ENCODE measurements at places on chromosomes 7 and 10. TPM values are rescaled to one million over a fixed set of nuclear protein-coding genes. Genes with fewer than 3 reads are reported as not detected.

DNA sequence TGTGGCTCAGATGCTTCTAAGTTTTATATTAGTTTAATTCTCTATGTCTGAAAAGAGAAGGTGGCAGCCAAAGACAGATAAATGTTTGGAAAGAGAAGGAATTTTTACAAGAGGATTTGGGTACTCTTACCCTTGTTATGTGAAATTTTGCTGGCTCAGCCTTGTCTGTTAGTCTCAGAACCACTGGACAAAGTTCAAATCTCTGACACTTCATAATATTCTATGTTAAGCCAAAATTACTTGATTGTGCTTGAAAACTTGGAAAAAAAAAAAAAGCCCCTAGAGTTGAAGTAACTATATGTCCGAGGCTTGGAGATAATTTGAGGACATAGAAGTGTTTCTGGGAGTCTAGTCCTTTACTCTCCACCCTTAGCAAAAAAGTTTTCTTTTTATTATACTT is 1079.3 kb upstream of the LRRTM3 start:
- DNase-seq: no peak
- H3K4me3 ChIP-seq: no peak overlapping the region
- no peaks in the 10 kb centered on the region for H3K36me3 ChIP-seq
- H3K27me3 ChIP-seq: no peaks in the 10 kb centered on the region

- H3K4me1 ChIP-seq: no peaks in the 10 kb centered on the region
- peaks cover 2% of the 10 kb centered on the region for H3K27me3 ChIP-seq
- no peaks in the 10 kb centered on the region for H3K36me3 ChIP-seq
- no peak for DNase-seq
Measured at GRCh38 chr10:71222601-71223346, 10.4 kb downstream of the UNC5B start.

The DEPP1 gene
- polyA plus RNA-seq: not detected

DNA sequence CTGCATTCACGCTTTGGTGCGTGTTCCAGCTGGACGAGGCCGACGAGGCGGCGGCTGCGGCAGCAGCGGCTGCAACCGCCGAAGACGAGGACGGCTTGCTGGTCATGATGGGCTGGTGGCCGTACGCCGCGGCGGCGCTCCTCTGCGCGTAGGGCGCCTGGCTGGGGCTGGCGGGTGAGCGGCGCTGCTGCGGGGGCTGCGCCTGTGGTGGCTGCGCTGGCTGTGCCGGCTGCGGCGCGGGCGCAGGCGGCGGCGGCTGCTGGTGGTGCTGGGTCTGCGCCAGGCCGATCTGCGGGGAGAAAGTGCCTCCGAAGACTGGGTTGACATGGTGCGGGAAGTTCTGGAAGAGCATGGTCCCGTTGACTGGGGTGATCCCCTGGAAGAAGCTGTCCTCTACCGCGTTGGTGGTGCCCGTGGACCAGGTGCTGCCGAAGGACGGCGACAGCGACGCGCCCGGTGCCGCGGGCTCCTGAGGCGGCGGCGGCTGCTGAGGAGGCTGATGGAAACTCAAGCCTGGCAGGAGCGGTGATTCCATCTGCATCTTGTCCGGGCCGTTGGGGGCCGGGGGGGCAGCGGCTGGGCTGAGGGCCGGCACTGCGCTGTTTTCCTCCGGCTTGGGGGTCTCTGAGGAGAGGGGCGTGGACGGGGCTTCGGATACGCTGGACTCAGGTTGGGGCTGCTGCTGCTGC is 51.1 kb downstream of the CPEB3 start:
- no peak overlapping the region for H3K27ac ChIP-seq
- peaks cover 20% of the 10 kb centered on the region for H3K4me1 ChIP-seq
- peak; percentile 2 for DNase-seq
- H3K36me3 ChIP-seq: no peaks in the 10 kb centered on the region
- peak overlapping the region; percentile 100 for H3K4me3 ChIP-seq
- H3K27me3 ChIP-seq: no peaks in the 10 kb centered on the region

DNA sequence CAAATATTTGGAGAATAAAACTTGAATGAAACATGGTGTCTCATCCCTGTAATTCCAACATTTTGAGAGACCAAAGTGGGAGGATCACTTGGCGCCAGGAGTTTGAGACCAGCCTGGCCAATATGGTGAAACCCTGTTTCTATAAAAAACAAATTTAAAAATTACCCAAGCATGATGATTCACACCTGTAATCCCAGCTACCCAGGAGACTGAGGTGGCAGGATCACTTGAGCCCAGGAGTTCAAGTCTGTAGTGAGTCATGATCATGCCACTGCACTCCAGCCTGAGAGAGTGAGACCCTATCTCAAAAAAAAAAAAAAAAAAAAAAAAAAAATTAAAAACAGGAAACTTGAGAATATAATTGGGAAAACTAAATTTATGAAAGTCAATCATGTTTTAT is 481.1 kb downstream of the SEMA3D start:
- H3K4me1 ChIP-seq: no peaks in the 10 kb centered on the region
- DNase-seq: no peak
- no peak overlapping the region for H3K4me3 ChIP-seq
- no peaks in the 10 kb centered on the region for H3K27me3 ChIP-seq
- H3K27ac ChIP-seq: no peak overlapping the region

The ANKRD22 gene
- 0.18 TPM for polyA plus RNA-seq

- H3K36me3 ChIP-seq: no peaks in the 10 kb centered on the region
- no peaks in the 10 kb centered on the region for H3K4me1 ChIP-seq
- no peak overlapping the region for H3K27ac ChIP-seq
- H3K4me3 ChIP-seq: no peak overlapping the region
- H3K27me3 ChIP-seq: no peaks in the 10 kb centered on the region
Measured at GRCh38 chr10:92990615-92991014, 70.0 kb upstream of the CYP26C1 start.

GRCh38 chr7:47931005-47932004 is 17.0 kb downstream of the PKD1L1 start:
- H3K27me3 ChIP-seq: no peaks in the 10 kb centered on the region
- no peaks in the 10 kb centered on the region for H3K36me3 ChIP-seq
- H3K27ac ChIP-seq: no peak overlapping the region
- no peak for DNase-seq

- no peak for DNase-seq
- H3K4me3 ChIP-seq: no peak overlapping the region
- H3K36me3 ChIP-seq: no peaks in the 10 kb centered on the region
- H3K4me1 ChIP-seq: no peaks in the 10 kb centered on the region
- no peaks in the 10 kb centered on the region for H3K27me3 ChIP-seq
Measured at GRCh38 chr10:34698248-34698831, 116.8 kb downstream of the PARD3 start.

- H3K4me3 ChIP-seq: no peak overlapping the region
- H3K36me3 ChIP-seq: no peaks in the 10 kb centered on the region
- no peak overlapping the region for H3K27ac ChIP-seq
- no peak for DNase-seq
- H3K27me3 ChIP-seq: peaks cover 2% of the 10 kb centered on the region
- H3K4me1 ChIP-seq: no peaks in the 10 kb centered on the region
Measured at GRCh38 chr7:155322530-155322929, 24.9 kb downstream of the INSIG1 start.

The LRRC4 gene
- not detected for polyA plus RNA-seq

DNA sequence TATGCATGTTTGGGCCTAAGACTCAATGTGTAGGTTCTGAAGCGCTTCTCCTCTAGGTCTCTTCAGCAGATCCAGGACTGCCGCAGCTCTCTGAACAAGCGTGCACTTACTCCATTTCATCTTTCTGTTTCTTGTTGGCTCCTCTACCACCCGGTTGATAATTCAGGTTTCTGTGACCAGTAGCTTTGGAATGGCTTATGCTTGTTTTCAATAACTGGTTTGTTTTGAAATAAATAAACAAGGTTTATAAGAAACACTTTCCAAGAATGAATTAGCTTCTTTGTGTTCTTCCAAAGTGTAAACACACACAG is 1.5 kb downstream of the MDFIC start:
- H3K27ac ChIP-seq: peak overlapping the region; percentile 90
- H3K4me3 ChIP-seq: peak overlapping the region; percentile 95
- H3K36me3 ChIP-seq: no peaks in the 10 kb centered on the region
- H3K4me1 ChIP-seq: peaks cover 51% of the 10 kb centered on the region

DNA sequence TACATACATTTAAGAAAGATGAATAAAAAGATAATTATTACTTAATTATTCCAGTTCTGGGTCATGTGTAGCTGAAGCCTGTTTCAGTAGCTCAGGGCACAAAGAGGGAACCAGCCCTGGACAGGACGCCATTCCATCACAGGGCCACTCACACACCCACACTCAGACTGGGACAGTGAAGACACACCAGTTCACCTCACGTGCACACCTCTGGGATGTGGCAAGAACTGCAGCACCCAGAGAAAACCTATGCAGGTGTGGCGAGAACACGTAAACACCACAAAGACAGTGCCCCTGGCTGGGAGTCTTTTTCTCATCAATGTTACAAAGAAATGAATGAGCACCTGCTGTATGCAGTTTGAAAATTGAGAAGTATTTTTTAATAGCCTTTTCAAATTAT is 1.6 kb upstream of the IDI1 start:
- peak overlapping the region; percentile 88 for H3K4me3 ChIP-seq
- peaks cover 14% of the 10 kb centered on the region for H3K36me3 ChIP-seq
- H3K27ac ChIP-seq: peak overlapping the region; percentile 99
- H3K4me1 ChIP-seq: peaks cover 51% of the 10 kb centered on the region
- no peaks in the 10 kb centered on the region for H3K27me3 ChIP-seq

The CYP26C1 gene
- polyA plus RNA-seq: not detected

DNA sequence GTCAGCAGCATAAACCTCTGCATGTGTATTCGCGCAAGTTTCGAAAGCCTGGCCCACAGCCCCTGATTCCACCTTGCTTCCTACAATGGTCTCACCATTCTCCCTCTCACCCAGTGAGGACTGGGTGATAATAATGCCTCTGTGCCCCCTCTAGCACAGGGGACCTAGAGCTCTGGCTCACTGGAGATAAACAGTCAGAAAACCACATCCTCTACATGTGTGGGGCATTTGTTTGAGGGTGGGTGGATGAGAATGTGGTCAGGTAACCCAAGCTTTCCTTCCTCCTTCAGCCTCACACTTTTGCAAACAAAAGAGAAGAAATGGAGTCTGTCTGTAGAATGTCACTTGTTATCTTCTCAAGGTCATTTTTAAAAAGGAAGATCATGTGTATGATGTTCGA is 373.5 kb downstream of the KCNMA1 start:
- H3K4me3 ChIP-seq: no peak overlapping the region
- H3K4me1 ChIP-seq: no peaks in the 10 kb centered on the region
- no peak for DNase-seq
- no peaks in the 10 kb centered on the region for H3K36me3 ChIP-seq

GRCh38 chr7:27553273-27553672 is 109.4 kb downstream of the HIBADH start:
- no peaks in the 10 kb centered on the region for H3K36me3 ChIP-seq
- H3K4me3 ChIP-seq: no peak overlapping the region
- H3K27me3 ChIP-seq: no peaks in the 10 kb centered on the region
- no peak for DNase-seq

GRCh38 chr7:20597339-20597738 is 18.1 kb upstream of the ABCB5 start:
- H3K4me1 ChIP-seq: no peaks in the 10 kb centered on the region
- no peak overlapping the region for H3K4me3 ChIP-seq
- H3K27ac ChIP-seq: no peak overlapping the region
- H3K36me3 ChIP-seq: no peaks in the 10 kb centered on the region

GRCh38 chr7:128215281-128215680 is 25.8 kb upstream of the LEP start:
- H3K27me3 ChIP-seq: peaks cover 8% of the 10 kb centered on the region
- no peaks in the 10 kb centered on the region for H3K4me1 ChIP-seq
- H3K27ac ChIP-seq: no peak overlapping the region
- DNase-seq: no peak

The CYP2E1 gene
- polyA plus RNA-seq: not detected

DNA sequence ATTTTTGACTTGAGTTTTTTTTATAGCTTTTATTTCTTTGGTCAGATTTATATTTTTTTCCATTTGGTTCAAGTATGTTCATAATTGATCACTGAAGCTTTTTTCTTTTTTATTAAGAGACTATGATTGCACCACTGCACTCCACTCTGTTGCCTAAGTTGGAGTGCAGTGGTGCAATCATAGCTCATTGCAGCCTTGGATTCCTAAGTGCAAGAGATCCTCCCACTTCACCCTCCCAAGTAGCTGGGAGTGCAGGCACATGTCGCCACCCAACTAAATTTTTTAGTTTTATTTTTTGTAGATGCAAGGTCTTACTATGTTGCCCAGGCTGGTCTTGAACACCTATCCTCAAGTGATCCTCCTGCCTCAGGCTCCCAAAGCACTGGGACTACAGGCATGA is 97.7 kb upstream of the KIF5B start:
- DNase-seq: no peak
- H3K4me1 ChIP-seq: peaks cover 15% of the 10 kb centered on the region
- no peaks in the 10 kb centered on the region for H3K36me3 ChIP-seq
- no peak overlapping the region for H3K4me3 ChIP-seq
- no peak overlapping the region for H3K27ac ChIP-seq

GRCh38 chr10:5694573-5694972 is 9.9 kb downstream of the TASOR2 start:
- H3K4me1 ChIP-seq: peaks cover 48% of the 10 kb centered on the region
- H3K27me3 ChIP-seq: no peaks in the 10 kb centered on the region
- no peak for DNase-seq

DNA sequence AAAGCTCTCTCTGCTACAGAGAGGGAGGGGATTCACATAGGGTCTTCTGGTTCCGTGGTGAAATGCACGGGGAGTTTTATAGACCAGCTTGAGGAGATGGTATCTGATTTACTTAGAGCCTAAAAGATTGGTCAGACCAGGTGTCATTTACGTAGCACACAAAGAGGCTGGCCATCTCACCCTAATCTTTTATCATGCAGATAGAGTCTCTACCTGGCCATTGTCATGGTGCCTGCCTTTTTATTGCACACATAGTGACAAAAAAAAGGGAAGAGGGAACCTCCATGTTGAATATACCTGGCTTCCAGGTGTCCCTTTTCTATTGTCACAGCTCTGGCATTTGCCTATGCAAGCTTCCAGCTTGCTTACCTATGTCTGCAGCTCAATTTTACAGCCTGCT is 1456.1 kb downstream of the GATA3 start:
- no peaks in the 10 kb centered on the region for H3K4me1 ChIP-seq
- H3K4me3 ChIP-seq: no peak overlapping the region
- H3K36me3 ChIP-seq: no peaks in the 10 kb centered on the region
- no peak overlapping the region for H3K27ac ChIP-seq
- no peak for DNase-seq

The SPDYE3 gene
- polyA plus RNA-seq: 6.4 TPM

GRCh38 chr10:43069211-43069515 is 7.7 kb upstream of the RET start:
- DNase-seq: no peak
- no peaks in the 10 kb centered on the region for H3K4me1 ChIP-seq
- no peak overlapping the region for H3K27ac ChIP-seq
- no peaks in the 10 kb centered on the region for H3K36me3 ChIP-seq
